ENCODE measurements at places on chromosomes 5 and 9.

- no peak for DNase-seq
Observed at GRCh38 chr9:4382722-4383317, 83.0 kb upstream of the GLIS3 start.

- no peak for DNase-seq
Observed at GRCh38 chr5:114191441-114191840, 170.4 kb upstream of the KCNN2 start.

- no peak for DNase-seq
Observed at GRCh38 chr5:127909066-127909465, 174.5 kb upstream of the SLC12A2 start.

- DNase-seq, result no peak
Observed at GRCh38 chr5:64514612-64515011, 8.8 kb downstream of the RGS7BP start.

DNA sequence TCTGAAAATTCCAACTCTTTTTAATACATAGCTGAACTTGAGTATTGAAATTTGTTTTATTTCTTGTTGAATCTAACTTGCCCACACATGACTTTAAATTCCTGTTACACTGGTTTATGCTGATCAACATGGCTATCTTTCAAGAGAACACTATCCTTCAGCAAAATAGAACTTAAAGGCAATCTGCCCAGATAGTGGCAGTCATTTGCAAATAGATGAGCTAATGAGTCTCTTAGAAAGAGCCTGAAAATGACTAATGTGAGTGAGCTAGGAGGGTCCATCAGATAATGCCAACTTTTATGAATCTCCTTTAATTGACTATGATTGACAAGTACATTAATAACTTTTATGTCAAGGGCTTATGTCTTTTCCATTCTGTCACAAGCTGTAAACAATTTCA, 1360.8 kb upstream of the C9orf72 start:
- DNase-seq, result no peak

- no peak for DNase-seq
Observed at GRCh38 chr5:8058616-8059190, 189.8 kb downstream of the MTRR start.

DNA sequence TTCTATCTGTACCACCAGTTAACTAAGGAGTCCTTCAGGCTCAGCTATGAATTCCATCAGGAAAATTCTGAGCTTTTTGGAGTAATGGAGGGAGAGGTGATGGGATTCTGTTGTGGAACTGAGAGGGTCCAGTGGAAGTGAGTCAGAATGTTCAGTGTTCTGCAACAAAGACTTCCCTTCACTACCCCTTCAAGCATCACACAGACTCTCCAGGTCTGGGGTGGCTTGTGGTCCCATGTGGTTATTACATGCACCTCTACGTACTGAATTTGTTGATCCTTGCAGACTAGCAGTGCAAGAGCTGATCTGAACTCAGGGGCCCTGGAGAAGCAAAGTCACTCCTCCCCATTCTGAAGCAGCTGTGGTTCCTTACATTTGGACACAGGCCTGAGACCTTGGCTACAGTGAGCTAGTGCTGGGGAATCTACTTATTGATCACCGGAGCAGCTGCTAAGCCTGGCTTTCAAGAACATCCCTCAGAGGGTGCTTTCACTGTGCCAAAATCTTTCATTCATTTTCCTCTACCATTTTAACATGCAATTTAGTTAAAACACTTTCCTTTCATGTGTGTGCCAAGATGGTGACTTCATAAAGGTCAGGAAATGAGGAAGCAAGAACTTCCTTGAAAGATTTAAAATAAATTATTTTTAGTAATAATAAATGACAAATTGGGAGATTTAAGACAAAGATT, 75.0 kb upstream of the TNC start:
- DNase-seq, result no peak

DNA sequence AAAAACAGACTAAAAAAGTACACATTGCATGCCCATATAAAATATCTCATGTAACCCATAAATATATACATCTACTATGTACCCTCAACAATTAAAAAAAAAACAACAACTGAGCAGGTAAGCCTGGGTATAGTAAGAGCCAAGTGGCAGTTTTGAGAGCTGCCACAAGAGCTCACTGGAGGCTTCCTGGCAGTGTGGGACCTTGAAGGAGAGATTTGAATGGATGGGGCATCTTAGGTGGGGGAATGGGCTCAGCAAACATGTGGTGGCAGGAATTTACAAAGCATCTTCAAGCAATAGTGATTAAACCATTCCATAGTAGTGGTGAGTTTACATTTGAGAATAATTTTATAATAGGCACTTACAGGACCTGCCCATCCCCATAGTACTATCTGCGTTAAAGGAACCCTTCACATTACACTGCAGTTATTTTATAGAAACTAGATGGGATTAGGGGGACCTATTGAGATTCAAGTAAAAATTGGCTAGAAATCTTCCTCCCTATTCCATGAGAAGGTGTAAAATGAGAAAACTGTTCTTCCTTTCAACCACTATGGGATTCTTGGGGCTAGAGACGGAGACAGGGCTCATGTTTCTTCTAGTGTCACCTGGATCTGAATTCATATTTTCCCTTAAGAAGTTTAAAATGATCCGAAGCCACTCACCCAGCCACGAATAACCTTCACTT, 6.9 kb downstream of the MEGF10 start:
- DNase-seq, result no peak

DNA sequence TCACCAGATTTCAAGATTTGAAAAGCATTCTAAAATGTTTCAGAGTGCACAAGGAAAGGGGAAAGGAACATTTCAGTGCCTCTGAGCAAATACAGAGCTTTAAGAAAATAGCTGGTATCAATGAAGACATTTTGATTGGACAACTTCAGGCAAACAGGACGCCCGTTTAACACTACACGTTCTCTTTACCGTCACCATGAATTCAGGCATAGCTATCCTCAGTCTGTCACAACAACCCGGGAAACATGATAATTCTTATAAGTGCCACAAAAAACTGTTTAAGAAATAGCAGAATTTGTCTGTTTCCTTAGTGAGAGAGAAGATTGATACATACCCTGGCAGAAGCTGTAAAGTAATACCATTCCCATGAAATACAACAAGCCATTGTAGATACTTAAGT, 392.4 kb upstream of the PDE4D start:
- no peak for DNase-seq

Data from tibial artery (tissue), 4 donors.